ENCODE measurements at places on chromosomes 6 and 20.

- peak; percentile 39 for DNase-seq
Measured at GRCh38 chr6:116278854-116279231, 887 bp downstream of the TSPYL1 start.

DNA sequence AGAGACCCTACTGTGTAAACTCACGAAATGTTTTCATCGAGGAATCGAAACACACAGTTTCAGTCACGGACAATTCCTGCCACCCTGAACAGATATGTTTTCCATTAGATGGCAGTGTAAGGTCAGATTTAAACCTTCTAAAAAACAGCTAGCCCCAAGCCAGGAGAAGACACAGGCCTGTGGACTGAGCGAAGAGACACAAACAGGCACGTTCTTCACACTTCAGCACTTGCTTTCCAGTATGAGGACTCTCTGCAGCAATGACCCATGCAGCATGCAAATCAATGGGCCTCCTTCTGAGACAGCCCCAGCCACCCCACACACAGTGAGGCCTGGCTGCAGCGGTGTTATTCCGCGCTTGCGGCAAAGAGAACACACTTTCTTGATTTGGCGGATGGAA is 31.9 kb downstream of the HUS1B start:
- DNase-seq: no peak

DNA sequence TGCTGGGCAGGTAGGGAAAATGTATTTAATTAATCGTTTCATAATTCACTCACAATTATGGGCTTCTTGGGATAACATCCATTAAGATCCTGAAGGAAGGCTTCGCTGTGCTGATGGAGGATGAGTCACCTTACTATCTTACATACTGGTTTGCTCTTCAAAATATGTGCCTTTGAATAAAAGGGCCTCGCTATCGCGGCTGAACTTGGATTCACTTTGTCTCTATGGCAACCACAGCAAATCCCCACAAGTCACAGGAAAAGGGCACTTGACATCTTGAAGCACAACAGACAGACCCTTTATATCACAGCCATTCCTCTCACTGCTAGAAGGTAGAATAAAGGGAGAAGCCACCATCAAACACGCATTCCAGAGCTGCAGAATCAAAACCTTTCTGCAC is 141.3 kb upstream of the MYLIP start:
- DNase-seq: no peak

DNA sequence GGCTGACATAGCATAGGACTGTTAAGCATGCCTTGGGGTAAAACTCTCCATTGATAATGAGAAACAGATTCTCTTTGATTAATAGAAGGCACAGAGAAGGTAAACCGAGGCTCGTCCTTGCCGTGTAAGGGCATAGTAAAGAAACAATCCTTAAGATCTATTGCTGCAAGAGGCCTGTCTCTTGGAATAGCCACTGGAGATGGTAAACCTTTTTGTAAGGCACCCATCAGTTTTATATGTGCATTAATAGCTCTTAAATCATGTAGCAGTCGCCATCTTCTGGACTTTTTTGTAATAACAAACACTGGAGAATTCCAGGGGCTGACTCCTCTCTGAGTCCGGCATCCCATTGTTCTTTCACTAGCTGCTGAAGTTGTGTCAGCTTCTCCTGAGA is 8.4 kb upstream of the ABHD12 start:
- peak; percentile 37 for DNase-seq

- no peak for DNase-seq
Measured at GRCh38 chr6:144155529-144155928, 5.2 kb downstream of the STX11 start.

GRCh38 chr6:33426590-33427511 is 7.0 kb downstream of the SYNGAP1 start:
- DNase-seq: peak; percentile 61
